Activated CD4-positive, alpha-beta T cell treated with anti-CD3 and anti-CD28 coated beads, Interleukin-2, amount 50 U/mL, for 24 hours (primary cell): ENCODE measurements at places on chromosomes 7 and 10.

DNA sequence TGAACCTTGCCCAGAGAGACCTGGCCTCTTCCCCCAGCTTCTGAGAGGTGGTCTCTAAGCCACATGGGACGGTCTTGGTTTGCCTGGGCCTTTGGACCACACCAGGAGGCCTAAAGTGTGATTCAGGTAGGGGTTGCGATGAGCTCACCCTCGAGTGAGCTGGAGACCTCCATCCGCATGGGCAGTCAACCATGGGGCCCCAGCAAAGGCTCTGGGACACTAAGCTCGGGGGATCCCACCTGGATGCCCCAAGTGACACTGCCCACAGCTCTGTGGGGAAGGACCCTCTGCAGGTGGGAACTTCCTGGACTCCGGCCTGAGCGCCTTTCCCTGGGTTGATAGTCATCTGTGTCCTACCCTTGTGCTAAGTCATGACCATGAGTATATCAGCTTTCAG is 57.1 kb upstream of the FAM20C start:
- no peak for DNase-seq

GRCh38 chr7:55470261-55470660 is 102.0 kb downstream of the VOPP1 start:
- no peak for DNase-seq

- no peak for DNase-seq
Observed at GRCh38 chr10:116545756-116546155, at the start of gene PNLIP. Gene PNLIP, plus strand, starts transcription at chr10:116545931. Its CDS starts 162 bp downstream, at chr10:116546093.

DNA sequence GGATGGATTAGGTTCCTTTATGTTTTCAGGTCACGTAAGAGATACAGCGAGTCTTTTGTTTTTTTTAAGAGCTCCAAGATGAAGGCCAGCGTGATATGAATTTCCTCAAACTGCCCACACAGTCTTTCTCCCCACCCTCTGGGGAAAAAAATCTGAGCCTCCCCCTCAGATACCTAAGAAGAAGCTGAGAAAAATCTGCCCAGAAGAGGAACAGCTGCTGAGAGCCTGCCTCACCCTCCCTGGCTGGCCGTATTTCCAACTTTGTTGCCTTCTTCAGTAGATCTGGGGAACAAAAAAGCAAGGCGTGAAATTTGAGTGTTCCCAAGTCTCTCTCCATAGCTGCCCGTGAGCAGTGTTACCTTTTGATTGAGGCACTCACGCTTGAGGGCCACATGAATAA is 208.1 kb downstream of the KIAA1217 start:
- DNase-seq: no peak

GRCh38 chr7:4136501-4137110 is 545.5 kb upstream of the FOXK1 start:
- DNase-seq: no peak

- peak; percentile 63 for DNase-seq
Observed at GRCh38 chr7:150974468-150975391, 3.4 kb downstream of the KCNH2 start.

DNA sequence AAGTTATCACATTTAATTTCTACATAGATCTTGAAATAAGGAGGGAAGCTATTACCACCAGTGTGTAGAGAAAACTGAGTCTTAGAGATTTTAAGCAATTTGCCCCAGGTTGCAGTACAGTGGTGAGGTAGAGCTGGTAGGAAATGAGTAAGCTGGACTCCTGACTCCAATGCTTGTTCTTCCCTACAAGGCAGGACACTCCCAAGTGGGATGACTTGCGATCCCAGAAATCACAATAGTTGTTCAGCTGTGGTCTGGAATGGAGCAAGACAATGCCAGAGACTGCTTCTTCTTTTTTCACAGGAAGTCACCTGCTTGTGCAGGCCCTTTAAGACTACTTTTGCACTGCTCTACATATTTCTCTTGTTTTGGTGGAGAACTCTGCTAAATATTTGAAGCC is 327.2 kb upstream of the BMPER start:
- no peak for DNase-seq

DNA sequence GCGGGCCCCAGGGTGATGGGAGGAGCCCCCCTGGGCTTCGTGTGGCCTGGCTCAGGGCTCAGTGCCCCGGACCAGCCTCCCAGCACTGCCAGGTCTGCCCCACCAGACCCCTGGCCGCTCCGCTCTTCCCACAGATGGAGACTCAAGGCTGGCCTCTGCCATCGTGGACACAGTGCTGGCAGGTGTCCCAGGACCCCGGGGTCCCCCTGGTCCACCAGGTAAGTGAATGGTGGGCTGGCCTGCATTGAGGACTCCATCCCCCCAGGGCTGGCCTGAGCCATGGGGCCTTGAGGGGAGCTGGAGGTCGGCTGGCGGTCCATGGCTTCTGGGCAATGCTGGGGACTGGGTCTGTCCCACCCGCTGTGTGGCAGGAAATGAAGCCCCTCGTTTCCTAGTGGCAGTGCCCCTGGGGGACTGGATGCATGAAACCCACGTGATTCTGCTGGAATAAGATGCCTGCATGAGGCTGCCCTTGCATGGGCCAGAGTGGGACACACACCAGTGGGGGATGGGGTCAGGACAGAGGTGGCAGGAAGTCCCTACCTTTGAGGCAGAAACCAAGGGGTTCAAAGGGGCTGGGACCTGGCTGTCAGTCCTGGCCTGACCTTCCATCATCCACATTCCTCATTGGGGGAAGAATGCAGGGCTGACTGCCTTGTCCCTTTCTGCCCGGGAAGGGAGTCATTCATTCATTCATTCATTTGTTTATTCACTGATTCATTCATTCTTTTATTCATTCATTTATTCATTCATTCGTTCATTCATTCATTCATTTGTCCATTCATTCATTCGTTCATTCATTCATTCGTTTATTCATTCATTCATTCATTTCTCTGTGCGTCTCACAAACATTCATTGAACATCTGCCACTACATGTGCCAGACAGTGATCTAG is 81.8 kb downstream of the MYL10 start:
- DNase-seq: no peak

GRCh38 chr10:64731016-64731415 is 1209.8 kb downstream of the REEP3 start:
- no peak for DNase-seq

DNA sequence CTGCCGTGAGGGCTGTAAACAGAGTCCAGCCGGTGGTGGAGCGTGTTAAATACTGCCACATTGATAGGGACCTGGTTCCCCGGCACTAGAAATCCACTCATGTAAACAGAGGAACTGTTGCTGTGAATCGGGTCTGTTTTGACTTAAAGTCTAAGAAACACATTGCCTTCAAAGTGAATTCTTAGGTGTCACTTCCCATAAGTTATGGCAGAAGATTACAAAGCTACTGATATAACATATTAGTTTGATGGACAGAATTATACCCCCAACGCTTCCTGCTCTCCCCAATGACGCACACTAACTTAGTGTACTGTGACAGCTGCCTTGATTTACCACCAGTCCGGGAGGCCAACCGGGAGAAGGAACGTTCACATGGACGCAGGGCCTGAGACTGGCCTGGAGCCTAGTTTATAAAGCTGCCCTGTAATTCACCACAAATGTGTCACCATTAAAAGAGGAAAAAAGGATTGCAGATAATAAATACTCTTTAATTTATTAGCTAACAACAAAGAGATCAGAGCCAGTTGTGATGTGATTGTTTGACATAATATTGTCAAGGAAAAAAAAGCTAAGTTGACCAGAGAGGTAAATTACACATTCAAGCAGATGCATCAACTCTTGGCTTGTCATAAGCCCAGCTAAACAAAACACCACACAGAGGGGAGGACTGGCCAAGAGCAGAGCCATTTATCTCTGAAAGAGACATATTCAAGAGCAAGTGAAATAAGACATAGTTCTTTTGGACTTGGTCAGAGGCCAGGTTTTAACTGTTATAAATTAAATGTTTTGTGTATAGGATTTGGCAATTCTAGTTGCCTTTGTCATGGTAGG is 820.6 kb downstream of the LRMDA start:
- no peak for DNase-seq

DNA sequence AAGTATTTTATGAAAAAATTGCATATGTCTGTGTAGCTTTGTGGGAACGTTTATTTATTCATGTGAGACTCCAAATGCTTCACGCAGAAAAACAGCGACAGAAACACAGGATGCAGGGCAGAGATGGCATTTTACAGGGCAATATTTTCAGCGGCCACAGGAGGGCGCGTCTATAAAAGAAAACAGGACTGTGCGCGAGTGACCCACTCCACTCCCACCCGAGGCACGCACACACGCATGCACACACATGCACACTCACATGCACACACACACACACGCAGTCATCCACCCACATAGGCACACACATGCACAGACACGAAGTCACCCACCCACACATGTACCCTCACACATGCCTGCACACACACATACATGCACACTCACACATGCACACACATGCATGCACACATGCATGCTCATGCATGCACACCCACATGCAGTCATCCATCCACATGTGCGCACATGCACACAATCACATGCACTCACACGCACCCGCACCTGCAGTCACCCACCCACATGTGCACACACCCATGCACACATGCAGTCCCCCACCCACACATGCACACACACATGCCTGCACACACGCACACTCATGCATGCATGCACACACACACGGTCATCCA is 96.3 kb downstream of the DNAJB6 start:
- DNase-seq: peak; percentile 26

DNA sequence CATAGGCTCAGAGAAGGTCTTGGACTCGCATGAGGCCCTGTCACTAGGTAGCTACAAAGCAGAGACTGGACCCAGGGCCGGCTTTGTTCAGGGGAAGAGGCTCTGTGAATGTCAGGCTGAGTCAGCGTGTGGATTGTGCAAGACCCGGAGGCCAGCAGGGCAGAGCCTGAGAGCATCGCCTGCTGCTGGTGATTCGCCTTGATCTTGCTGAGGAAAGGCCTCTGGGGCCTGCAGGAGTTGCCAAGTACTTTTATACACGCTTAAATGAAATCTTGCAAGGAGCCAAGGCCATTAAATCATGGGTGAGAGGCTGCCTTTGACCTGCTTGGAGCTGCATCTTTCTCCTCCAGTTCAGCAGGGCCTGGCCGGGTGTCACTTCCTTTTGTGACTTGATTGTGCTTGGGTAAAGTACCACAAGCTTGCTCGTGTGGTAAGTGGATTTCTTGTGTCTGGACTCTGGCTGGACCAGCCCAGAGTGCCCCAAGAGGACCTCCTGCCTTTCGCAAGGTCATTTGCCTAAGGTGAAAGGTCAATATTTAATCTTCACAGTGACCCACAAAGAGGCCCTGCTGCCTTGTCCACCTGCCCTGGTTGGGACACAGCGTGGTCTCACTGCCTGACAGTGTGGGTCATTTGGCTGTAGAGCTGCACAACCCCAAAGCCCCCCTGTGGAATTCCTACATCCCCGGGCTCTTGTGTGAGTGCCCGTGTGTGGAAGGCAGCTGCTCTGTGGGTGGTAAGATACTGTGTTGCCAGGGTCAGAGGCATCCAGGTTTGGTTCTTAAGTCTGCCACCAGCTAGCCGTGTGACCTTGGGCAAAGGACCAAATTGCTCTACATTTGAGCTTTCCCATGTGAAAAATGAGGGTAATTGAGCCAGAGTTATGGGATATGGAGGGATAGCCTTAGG is 38.6 kb upstream of the SH2D4B start:
- peak; percentile 29 for DNase-seq

DNA sequence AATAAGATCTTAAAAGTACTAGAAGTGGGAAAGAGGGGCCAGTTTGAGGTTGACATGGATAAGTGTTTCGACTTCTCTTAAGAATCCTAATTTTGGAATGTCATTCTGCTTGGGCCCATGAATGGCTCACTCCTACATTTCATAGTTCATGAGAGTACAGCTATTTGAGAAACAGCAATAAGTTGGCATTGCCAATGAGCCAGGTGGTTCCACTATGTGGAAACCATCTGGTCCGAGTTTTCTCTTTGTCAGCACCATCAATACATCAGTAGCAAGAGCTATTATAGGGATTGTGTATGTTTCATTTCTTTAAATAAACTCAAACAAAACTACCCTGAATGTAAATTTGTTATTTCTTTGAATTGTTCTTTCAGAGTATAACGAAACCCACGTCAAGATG is 78.1 kb upstream of the NEBL start:
- DNase-seq: no peak

- DNase-seq: no peak
Observed at GRCh38 chr7:47148536-47149207, 433.2 kb downstream of the TNS3 start.

DNA sequence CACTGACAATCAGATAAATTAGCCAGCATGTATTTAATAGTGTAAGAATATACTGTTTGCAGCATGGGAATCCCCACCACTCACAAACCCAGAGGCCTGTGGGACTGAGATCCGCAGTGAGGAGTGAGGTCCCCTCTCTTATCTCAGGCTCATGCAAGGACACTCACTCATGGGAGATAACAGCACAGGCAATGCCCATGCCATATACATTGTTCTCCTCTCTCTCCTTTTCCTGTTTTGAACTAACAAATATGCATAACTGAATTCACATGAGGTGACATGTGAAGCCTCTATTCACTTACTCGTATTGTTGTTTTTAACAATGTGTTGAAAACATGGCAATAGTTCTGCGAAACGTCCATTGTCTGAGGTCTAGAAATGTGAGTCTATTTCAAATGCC is 230.5 kb downstream of the ARHGAP21 start:
- DNase-seq: no peak

DNA sequence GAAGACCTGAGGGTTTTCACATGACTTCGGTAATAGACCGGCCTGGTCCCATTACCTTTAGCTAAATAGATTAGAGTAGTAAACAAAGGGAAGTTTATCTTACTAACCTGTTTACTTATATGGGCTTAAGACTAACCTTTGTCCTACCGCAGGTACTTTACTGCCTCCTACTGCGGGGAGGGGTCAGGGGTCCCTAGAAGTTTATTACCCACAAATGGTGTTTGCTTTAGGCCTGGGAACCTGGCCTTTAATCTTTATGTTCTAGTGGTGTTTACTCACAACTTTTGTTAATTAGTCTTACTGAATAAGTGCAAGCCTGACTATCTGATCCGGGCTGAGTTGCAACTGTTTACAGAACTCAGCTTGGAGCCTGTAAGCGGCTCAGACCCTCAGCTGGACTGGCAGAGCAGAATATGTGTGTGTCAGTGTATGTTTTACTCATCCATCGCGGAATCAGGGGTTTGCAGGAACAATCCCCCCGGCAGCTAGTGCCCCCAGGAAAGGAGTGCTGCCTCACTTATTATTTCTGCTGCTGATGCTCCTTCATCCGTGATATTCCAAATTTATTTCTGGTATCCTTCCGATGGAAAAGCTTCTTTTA is 578.9 kb upstream of the SEMA3D start:
- DNase-seq: no peak

GRCh38 chr7:89621925-89622641 is 532.2 kb upstream of the STEAP1 start:
- DNase-seq: no peak

DNA sequence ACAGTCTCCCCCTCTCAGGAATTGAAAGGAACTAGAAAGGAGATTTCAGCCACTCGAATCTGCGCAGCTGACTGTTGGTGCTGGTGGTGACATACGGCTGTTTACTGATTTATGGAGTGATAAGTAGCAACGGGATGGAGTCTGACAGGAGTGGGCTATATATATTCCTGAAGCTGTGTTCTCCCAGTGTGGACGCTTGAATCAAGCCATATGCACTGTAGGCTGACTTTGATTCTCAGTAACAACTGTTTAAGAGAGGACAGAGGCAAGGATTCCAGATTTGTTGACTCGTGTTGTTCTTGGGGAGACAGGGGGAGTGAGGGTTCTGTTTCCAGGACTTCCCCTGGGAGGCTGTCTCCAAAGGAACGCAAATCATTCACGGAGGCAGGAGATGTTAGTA is 260.1 kb upstream of the AUTS2 start:
- no peak for DNase-seq

GRCh38 chr7:12131122-12131521 is 80.0 kb upstream of the TMEM106B start:
- no peak for DNase-seq
